ENCODE measurements at places on chromosomes 12 and 14.
A peak's percentile ranks its signal among the peaks of the same experiment; 100 is the strongest.

GRCh38 chr12:47281667-47282171, 202.0 kb upstream of the AMIGO2 start:
- no peak for DNase-seq

DNA sequence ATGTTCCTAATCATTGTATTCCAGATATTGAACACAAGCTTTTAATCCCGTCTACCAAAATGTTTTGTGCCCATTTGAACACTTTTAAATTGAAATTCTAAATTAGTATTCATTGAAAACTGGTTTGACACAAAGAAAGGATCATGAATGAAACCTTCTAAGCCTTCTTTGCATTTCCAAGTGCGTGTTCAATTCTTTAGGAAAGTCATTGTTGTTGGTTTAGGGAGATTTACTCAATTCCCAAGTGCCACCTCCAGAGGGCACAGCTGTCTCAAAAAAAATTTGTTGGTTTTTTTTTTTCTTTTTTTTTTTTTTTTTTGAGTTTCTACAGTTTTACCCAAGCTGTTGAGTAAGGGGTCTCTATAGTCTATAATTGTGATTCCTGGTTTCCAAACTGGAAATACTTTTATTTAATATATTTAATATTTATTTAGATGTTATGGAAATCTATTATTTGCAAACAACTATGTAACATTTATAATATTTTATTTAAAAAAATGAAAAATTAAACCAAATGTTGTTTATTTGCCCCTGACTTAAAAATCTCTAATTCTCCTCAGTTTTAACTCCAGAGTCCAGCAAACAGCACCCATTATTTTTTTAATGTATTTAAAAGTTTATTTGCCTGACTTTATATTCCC, 79.9 kb downstream of the NEDD1 start:
- DNase-seq = no peak

DNA sequence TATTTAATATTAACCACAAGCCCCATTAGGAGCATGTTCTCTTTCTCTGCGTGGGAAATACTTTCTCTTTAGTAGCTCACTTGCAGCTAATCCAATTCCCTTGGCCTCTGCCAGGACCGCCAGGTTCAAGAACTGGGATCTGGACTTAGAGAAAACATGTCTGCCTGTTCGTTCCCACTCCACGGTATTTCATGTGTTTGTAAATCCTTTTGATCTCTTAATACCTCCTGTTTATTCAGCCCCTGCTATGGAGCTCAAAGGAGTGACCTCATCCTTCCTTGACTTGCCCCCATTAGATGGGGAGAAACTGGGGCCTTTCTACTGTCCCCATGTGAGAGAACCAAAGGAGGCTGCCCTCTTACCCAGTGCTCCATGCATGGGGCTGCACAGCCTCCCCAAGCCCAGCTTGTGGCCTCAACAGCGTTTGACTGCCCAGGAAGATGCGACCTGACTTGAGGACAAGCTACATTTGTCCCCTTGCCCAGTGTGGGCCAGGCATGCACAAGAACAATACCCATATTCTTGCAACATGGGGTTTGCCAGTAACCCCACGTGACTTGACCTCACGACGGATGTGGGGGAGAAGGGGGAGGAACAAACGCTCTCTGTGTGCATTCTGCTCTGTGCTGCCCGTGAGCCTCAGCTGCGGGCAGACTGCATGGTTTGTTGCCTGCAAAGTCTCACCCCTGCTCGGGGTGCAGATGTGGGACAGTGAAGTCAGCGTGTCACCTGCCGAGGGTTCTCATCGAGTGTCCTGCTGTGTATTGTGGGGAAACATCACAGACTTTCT, 30.3 kb downstream of the CD9 start:
- peak; percentile 37 for DNase-seq

DNA sequence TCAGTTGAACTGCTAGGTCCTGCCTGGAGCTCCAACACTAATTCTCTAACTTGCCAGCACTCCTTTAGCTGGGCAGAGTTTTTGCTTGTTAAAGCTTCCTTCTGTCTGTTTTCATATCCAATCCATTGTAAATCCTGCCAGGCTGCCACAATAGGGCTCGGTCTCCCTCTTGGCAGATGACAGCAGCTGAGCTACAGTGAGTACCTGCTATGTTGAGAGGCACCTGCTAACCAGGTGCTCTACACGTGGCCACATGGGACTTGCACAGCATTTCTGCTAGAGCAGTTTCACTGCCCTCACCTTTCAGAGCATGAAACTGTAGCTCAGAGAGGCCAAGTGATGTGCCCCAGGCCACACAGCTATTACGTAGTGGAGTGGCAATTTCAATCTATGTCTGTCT, 106.6 kb upstream of the NOS1 start:
- DNase-seq = no peak

DNA sequence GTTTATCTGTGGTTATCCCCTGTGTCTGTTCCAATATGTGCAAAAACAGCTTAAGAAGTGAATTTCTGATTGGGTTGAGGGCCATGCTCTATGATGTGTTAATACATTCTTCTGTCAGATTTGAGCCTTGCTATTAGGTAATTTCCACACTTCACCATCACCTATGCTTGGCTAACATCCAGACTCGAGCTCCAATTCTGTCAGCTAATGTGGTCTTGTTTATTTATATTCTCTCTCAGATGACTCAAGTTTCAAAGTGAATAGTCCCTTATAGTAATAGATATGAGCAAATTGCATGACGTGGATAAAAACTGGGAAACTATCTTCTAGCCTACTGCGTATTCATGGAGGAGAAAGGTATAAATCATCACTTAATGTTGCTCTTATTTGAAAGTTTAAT, 451.3 kb downstream of the SNAPC1 start:
- DNase-seq = no peak

- no peak for DNase-seq
These were observed 104.5 kb downstream of the ETNK1 start for GRCh38 chr12:22729431-22729956.

DNA sequence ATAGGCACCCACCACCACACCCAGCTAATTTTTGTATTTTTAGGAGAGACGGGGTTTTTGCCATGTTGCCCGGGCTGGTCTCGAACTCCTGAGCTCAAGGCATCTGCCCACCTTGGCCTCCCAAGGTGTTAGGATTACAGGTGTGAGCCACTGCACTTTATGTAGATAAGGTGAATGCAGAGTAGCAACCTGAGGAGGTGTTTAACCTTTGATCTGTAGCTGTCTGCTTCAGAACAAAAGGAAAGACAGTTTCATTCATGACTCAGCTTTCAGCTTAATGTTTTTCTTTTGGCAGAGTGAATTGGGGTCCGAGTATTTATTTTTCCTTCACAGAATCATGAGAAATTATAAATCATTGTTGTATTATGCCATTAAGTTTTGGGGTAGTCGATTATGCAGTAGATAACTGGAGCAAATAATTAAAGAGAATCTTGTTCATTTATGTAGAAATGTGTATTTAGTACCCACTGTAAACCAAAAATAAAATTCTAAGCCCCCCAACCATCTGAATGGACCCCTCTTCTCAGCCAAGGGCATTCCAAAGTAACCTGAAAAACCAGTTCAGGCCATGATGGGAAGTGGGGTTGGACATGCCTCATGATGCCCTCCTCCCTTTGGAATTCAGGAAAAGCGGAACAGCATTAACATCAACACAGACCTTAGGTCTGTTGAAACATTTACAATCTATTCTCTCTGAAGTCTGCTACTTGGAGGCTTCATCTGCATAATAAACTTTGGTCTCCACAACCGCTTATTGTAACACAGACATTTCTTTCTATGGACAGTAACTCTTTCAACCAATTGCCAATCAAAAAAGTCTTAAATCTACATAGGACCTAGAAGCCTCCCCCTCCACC, 10.7 kb upstream of the STX2 start:
- DNase-seq = no peak
